ENCODE measurements at places on chromosomes 2 and 18.

- no peak for DNase-seq
These were observed 76.5 kb downstream of the MEX3C start for GRCh38 chr18:51120809-51121596.

GRCh38 chr2:30272761-30273573 lies 41.6 kb downstream of the LBH start:
- DNase-seq = no peak

DNA sequence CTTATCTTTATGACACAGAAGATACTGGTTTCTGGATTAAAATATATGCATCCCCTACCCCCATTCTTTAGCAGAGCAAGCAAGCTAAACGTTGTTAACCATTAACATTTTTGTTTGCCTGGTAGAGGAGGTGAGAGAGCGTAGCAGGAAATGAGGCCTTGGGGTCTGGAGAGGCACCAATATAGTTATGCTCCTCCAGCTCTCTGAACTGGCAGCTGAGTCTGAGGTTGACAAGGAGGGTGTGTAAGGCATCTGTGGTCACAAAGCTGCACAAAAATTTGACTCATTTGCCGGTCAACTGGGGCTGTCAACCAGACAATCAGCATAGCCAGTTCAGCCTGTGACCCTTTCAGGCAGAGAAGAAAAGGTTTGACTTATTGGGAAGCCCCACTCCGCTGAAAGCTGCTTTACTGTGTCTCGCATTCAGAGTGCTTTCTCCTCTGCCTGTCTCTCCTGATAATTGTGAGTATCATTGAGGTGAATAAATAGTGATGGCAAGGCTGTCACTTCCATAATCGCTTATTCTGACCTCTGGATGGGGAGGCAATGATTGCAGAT lies 647.5 kb upstream of the SETBP1 start:
- DNase-seq = no peak

- DNase-seq = no peak
These were observed 5.3 kb downstream of the TET3 start for GRCh38 chr2:73989972-73990371.

GRCh38 chr2:109351164-109351756 lies 222.3 kb downstream of the SH3RF3 start:
- no peak for DNase-seq

All from AG04449 (cell line).